Activated naive CD8-positive, alpha-beta T cell treated with anti-CD3 and anti-CD28 coated beads, Interleukin-2, amount 10 ng/mL, durations not matched to agents 7 days and 5 days (primary cell): ENCODE measurements at places on chromosomes 5 and 9. TPM values are rescaled to one million over a fixed set of nuclear protein-coding genes. Genes with fewer than 3 reads are reported as not detected.

Gene CCL27
- not detected for total RNA-seq

GRCh38 chr9:36731068-36731956 lies 158.6 kb downstream of the MELK start:
- H3K27me3 ChIP-seq, result no peaks in the 10 kb centered on the region
- no peaks in the 10 kb centered on the region for H3K36me3 ChIP-seq
- H3K4me3 ChIP-seq, result no peak overlapping the region

GRCh38 chr9:73137286-73137899 lies 14.3 kb upstream of the ANXA1 start:
- no peaks in the 10 kb centered on the region for H3K36me3 ChIP-seq
- H3K4me1 ChIP-seq, result peaks cover 12% of the 10 kb centered on the region
- DNase-seq, result no peak

- DNase-seq, result no peak
- H3K27me3 ChIP-seq, result peaks cover 13% of the 10 kb centered on the region
- H3K4me3 ChIP-seq, result no peak overlapping the region
- H3K27ac ChIP-seq, result no peak overlapping the region
- H3K36me3 ChIP-seq, result no peaks in the 10 kb centered on the region
Observed at GRCh38 chr5:94777056-94777880, 158.8 kb downstream of the SLF1 start.
